ENCODE measurements at places on chromosomes 16 and 17. TPM values are rescaled to one million over a fixed set of nuclear protein-coding genes. Genes with fewer than 3 reads are reported as not detected.
A peak's percentile ranks its signal among the peaks of the same experiment; 100 is the strongest.

DNA sequence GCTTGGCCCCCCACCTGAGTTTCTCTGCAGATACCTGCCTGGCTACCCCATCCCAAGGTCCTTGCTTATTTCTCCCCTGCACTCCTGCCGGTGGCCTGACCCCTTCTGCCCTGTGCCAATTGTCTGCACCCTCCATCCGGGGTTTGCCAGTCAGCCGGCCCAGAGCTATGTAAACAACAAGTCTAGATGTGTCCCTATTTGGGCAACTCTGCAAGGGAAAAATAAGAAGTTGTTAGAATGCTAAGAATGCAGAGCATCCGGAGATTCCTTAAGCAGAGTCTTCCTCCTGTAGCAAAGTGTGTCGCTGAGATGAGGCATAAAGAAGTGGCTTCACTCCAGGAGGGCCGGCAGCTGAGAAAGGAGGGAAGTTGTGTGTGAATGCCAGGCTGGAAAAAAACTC, 46.6 kb downstream of the RGS9 start:
- no peak for DNase-seq

The RANBP10 gene
- 16.9 TPM for total RNA-seq

DNA sequence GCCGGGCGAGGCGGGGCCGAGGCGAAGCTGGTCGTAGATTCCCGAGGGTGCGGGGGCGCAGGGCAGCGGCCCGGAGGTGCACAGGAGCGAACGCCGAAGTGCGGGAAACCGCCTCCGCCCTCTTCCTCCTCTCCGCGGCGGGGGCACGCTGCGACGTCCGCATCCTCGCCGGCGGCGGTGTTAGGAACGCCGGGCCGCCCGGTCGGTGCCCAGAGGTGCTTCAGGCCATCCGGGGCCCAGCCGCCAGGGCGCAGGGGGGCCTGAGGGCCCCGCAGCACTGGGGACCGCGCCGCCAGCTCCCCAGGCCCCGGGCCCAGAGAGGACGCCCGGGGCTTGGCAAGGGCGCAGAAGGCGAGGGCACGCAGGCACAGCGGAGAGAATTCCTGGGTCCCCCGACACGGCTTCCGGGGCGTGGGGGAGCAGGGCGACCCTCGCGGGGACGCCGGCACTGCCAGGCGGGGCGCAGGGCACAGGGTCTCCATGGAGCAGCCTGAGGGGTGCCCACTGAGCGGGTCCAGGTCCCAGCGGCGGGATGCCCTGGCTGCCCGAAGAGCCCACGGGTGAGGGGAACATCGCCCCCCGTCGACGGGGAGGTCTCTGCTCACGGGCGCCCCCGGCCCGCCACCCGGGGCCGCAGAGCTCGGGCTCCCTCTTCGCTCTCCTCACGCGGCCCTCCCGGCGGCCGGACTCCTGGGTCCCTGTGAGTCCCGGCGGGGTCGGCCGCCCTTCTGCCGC, 576 bp downstream of the EPOP start:
- DNase-seq: no peak

The TP53TG3B gene
- not detected for total RNA-seq

The ZDHHC7 gene
- 76.9 TPM for total RNA-seq

DNA sequence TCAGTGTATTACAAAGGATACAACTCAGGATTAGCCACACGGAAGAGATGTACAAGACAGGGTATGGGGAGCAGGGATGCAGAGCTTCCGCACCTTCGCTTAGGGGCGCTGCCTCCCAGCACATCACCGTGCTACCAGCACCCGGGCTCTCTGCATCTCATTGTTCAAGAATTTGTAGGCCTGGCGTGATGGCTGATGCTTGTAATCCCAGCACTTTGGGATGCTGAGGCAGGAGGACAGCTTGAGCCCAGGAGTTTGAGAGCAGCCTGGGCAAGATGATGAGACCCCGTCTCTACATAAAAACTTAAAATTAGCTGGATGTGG, 43.2 kb downstream of the RAB11FIP4 start:
- no peak for DNase-seq

The CMTM4 gene
- total RNA-seq: 172 TPM

- no peak for DNase-seq
Measured at GRCh38 chr16:84810518-84811273, 9.1 kb upstream of the CRISPLD2 start.

The AFMID gene
- total RNA-seq: 26.7 TPM

The CRK gene
- total RNA-seq: 80.9 TPM

DNA sequence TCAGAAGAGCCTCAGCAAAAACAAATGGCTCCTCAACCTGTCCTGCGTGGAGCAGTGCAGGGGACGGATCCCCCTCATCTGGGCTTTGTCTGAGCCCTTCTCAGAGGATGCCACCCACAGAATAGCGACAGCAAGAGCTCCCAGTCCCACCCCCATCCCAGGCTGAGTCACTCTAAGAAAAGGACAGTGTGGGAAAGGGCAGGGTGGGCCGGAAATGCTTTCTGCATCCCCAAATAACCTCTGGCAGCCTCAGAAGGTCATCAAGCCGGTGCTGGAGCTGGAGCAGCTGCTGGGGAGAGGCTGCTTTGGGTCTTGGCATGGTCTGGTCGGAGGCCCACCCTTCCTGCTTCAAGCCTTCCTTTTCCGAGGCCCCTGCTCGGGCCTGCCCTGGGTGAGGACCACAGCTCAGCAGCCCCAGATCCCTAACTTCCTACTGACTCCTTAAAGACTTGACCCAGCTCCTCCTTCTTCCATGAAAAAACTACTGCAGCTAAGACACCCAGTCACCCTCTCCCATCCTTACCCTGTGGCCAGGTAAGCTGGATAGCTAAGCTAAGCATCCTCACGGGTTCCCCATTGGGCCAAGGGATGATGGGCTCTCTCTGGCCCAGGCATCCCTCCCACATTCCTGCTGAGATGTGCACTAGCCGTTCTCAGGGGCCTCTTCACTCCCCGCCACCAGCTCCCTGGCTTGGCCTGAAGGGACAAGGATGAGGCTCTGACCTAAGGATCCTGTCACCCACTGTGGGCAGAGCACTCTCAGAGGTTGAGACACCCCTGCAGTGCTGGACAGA, 8.7 kb downstream of the SLC12A4 start:
- DNase-seq: peak; percentile 60

- no peak for DNase-seq
Measured at GRCh38 chr17:41695134-41695661, 6.5 kb downstream of the EIF1 start.

The G6PC1 gene
- 0.50 TPM for total RNA-seq

The OR2C1 gene
- not detected for total RNA-seq

The RAB37 gene
- total RNA-seq: 14.2 TPM

The KRTAP9-4 gene
- total RNA-seq: not detected

DNA sequence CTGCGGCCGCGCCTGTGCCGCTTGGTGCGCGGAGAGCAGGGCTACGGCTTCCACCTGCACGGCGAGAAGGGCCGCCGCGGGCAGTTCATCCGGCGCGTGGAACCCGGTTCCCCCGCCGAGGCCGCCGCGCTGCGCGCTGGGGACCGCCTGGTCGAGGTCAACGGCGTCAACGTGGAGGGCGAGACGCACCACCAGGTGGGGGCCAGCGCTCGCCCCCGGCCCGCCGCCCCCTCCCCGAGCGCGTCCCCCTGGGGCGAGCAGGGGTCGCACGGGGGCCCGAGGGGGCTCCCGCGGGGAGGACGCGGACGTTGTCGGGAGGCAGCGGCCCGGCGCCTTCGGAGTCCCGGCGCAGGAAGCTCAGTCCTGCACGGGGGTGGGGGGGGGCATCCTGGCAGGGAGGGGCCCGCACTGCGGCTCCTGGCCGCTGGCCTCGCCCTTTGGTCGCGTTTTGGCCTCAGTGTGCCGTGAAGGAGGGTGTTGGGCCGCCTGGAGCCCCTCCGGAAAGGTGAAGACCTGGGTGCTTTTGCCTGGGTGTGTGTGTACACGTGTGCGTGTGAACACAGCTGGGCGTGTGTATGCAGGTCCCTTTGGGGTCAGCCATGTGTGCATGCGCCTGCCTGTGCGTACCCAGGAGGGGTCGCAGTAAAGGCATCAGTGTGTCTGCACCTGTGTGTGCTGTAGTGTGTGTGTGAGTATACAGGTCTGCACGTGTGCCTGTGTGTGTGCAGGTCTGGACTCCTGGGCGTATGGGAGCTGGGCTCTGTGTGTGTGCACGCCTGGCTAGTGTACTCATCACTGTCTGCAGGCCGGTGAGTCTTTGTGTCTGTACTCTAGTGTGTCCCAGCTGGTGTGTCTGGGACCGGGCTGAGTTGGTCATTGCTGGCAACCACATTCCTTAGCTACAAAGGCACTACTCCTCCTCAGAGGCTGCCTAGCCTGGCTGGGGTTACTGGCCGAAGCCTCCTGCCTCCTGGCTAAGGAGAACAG, 615 bp downstream of the NHERF2 start:
- DNase-seq: peak; percentile 21

GRCh38 chr16:58352690-58353089, 39.6 kb upstream of the GINS3 start:
- no peak for DNase-seq

- no peak for DNase-seq
Measured at GRCh38 chr16:64621616-64622015, 500.2 kb downstream of the CDH11 start.

- DNase-seq: no peak
Measured at GRCh38 chr17:7676533-7676932, 10.8 kb downstream of the TP53 start.

The RGS11 gene
- 7.6 TPM for total RNA-seq

GRCh38 chr17:13746404-13746803, 144.7 kb upstream of the HS3ST3A1 start:
- DNase-seq: no peak

DNA sequence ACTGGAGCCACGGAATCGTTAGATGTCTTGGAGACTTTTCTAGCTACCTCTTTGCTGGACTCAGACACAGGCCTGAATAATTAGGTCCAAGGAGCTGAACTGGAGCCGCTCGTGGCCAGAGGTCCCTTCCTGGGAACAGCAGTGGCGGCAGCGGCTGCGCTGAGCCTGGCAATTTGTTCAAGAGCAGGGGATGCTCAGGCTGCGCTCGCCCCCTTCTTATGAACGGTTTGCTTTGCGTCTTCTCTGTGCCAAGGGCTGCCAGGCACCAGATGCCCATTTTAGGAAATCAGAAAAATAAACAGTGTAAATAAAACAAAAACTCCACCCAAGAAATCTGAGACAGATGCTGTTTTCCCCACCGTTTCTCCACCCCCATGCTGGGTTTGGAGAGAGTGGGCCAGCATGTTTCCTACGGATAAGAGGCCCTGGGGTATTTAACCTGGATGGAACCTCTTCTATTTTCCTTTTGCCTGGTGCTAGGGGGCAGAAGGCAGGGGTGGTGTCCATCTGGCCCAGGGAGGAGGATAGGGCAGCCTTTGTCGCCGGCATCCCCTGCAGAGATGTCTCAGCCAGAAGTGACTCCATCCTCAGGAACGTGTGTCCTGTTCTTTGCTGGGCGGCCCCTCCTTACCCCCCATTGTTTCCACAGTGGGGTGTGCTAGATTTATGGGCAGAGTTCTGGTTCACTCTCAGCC, 163.4 kb downstream of the SEC14L1 start:
- no peak for DNase-seq

The RAB26 gene
- 27.2 TPM for total RNA-seq

The PRR35 gene
- not detected for total RNA-seq

- peak; percentile 61 for DNase-seq
Measured at GRCh38 chr16:49181791-49182518, 99.7 kb downstream of the CBLN1 start.

DNA sequence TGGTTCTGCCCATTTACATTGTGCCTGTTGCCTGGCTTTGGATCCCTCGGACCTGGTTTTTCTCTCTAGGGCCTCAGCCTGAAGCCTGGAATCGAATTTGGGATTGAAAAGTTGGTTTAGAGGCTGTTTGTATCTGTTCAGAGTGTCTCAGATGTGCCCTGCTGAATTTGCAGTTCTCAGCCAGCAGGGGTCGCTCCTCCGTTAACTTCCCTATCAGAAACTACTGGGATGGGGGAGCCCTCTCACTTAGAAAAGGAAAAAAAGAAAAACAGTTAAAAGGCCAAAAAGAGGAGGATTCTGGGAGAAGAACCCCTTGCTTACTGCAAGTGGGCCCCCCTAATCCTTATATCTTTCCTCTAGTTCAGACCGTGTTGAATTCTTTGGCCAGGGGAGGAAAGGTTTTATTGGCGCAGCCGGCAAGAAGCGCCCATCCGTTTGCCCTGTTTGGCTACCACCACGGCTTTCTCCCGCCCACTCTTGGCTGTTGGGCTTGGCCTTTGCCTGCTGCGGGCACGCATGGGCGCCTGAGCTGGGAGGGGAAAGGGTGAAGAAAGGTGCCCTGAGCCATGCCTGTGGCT, 8.7 kb downstream of the FZD2 start:
- no peak for DNase-seq

The CES1 gene
- 33.4 TPM for total RNA-seq

Measured in left colon (tissue), 2 donors.